ENCODE measurements at places on chromosomes 16 and 17.

DNA sequence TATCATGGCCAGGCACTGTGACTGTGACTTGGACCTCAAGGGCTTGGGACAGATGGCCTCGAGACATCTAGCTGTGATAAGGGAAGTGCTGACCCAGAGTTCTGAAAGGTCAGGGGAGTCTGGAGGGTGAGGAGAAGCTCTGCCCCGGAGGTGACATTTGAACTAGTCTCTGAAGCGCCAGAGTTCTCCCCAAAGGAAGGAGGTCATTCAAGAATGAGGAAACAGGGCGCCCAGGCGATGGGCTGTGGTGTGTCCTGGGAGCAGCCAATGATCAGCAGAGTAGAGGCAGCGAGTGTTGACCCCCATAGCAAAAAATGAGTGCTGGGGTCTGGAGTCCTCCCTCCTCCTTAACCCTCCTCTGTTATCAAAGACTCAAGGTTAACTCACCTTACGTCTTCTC is 4.9 kb downstream of the STARD3 start:
- no peak for DNase-seq

GRCh38 chr16:85627526-85628264 is 14.6 kb downstream of the GSE1 start:
- no peak for DNase-seq

GRCh38 chr17:56142325-56142724 is 10.9 kb upstream of the ANKFN1 start:
- DNase-seq = no peak

GRCh38 chr16:62701426-62701825 is 665.2 kb upstream of the CDH8 start:
- no peak for DNase-seq

GRCh38 chr16:58096249-58096648 is 32.9 kb downstream of the CFAP20 start:
- no peak for DNase-seq

DNA sequence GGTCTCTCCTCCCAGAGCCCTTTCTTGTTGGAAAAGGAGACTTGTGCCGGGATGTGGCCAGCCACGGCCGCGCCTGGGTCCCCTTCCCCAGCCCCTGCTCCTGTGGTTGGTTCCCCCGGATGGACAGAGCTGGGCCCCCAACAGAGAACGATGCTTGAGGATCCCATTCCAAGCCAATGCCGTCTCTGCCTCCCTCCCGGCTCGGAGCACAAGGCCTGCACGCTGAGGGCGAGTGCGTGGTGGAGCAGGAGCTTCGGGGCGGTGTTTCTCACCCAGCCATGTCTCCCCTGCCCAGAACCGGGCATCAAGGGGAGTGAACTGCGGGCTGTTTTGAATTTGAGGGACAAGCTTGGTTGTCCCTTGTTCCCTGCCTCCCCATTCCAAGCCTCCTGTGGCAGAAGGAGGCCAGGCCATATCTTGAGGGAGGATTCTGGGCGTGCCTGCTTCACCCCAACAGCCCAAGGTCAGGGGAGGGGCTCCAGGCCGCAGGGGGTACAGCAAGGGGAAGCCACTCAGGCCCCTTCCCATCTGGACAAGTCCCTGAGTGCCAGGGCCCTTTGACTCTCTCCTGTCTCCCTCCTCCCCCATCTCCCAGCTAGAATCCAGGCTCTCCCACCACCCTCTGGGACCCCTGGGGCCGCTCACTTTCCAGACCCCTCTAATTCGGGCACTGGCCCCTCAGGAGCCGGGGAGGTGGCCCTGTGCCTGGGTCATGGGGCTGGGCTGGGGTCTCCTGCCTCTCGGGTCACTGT is 43.6 kb downstream of the SOCS3 start:
- no peak for DNase-seq

- no peak for DNase-seq
Observed at GRCh38 chr16:82699711-82700495, 73.1 kb downstream of the CDH13 start.

GRCh38 chr16:52350031-52350642 is 196.8 kb downstream of the TOX3 start:
- DNase-seq = no peak

- no peak for DNase-seq
Observed at GRCh38 chr16:70663524-70664324, 17.4 kb downstream of the IL34 start.

- DNase-seq = no peak
Observed at GRCh38 chr17:6472517-6472916, 28.3 kb downstream of the PIMREG start.

- no peak for DNase-seq
Observed at GRCh38 chr17:66836063-66837005, 1.4 kb downstream of the CACNG5 start.

All from activated CD4-positive, alpha-beta T cell treated with anti-CD3 and anti-CD28 coated beads, Interleukin-2, amount 50 U/mL, for 16 hours (primary cell).